ENCODE measurements at places on chromosomes 12 and 14.

DNA sequence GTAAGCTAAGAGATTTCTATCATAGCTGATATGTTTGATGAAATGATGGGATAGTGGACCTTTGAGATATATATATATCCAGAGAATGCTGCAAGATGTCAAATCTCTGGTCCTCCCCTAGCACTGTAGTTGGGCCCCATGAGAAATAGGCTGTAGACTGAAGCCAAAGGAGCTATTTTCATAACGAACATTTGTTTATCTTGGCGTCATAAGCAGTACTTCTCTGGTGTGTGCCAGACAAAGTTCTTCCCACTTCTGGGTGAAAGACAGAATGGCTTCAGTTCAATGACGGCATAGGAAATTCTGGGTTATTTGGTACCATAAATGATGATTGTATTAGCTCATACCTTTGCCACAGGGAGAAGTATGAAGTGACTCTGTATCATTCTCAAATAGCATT is 534.3 kb downstream of the SOX5 start:
- no peak for DNase-seq

DNA sequence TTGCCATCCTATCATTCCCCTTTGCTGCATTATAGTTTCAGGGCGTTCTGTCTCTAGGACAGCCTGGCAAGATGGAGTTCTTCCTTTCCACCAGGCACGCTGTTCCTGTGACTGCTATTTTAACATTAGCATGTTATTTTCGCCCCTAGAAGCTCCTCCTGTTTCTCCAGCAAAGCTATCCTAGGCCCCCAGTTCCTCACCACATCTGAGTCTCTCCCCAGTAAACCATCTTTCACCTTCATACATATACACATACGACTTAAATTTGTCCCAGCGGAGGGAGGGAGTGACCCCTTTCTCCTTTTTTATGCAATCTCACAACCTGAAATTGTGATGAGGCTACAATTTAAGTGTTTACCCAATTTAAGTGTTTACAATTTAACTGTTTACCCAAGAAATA is 66.7 kb upstream of the FRMD6 start:
- no peak for DNase-seq

- no peak for DNase-seq
These were observed 37.0 kb upstream of the BAZ1A start for GRCh38 chr14:34912182-34912581.

- DNase-seq, result no peak
These were observed 251.4 kb upstream of the ATXN7L3B start for GRCh38 chr12:74286254-74286653.

GRCh38 chr12:53612978-53613377 is 13.2 kb downstream of the ATF7 start:
- DNase-seq, result no peak

GRCh38 chr12:25845415-25845814 is 113.1 kb upstream of the RASSF8 start:
- no peak for DNase-seq

DNA sequence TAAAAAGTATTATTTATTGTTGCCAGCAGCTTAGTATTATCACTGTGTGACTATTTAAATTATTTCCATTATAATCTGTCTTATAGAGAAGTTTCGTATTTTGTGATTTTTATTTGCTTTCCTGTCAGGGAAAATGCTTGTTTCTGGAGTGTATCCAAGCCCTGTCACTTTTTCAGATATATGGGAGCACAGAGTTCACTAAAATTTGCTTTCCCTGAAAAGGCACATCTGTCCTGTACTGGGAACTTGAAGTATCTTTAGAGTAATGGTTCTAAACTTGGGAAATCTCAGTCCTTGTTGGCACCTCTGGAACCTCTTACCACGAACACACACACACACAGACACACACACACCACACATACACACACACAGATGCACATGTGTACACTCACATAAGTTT is 39.3 kb upstream of the SSTR1 start:
- no peak for DNase-seq

DNA sequence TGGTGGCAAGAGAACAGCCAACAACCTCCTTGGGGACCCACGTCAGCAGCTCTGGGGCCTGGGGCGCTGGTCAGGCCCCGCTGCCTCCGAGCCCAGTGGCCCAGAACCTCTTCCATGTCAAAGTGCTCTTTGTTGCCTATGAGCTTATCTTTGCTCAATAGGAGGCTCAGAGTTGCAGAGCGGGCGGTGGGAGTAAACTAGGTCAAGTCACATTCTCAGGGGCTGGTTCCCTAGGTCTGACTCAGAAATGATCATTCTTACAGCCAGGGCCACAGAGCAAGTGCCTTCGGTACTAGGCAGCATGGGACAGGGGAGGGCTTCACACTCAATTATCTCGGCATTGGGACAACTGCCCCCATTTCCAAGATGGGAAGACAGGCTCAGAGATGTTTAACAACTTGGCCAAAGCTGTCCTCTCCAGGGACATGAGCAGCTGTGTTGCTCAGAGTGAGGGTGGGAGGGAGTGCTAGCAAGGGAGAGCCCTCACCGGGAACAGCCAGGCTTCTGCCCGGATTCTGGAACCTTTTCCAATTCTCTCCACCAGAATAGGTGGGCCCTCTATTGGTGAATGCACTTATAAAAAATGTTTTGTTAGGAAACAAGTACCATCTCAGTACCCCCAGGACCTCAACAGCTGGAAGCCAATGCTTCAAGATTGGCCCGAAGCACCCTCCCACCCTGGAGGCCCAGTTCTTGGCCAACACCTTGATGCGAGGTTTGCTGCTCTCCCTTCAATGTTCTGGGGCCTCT is 11.9 kb downstream of the SLC25A29 start:
- peak; percentile 48 for DNase-seq

- DNase-seq, result peak; percentile 17
These were observed 29.7 kb upstream of the BEGAIN start for GRCh38 chr14:100616854-100617409.

DNA sequence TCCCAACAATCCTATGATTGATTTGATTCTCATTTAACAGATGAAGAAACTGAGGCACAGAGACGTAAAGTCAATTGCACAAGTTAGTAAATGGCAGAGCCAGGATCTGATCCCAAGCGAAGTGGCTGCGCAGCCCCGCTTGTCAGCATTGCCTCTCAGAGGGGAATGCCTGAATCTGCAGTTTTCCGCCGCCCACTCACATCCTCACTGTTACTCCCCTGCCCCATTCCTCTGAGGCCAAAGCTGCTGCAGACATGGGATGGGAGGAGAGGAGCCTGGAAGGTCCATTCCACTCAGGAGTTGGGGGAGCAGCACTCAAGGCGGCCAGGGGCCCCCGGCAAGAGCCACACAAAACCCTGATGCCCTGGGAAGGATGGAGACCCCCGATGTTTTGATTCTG is 1.0 kb downstream of the NRIP2 start:
- DNase-seq, result peak; percentile 63

- peak; percentile 18 for DNase-seq
These were observed 33.3 kb downstream of the HEATR5A start for GRCh38 chr14:31387091-31387490.

GRCh38 chr12:93297536-93297935 is 80.2 kb upstream of the NUDT4 start:
- DNase-seq, result no peak

DNA sequence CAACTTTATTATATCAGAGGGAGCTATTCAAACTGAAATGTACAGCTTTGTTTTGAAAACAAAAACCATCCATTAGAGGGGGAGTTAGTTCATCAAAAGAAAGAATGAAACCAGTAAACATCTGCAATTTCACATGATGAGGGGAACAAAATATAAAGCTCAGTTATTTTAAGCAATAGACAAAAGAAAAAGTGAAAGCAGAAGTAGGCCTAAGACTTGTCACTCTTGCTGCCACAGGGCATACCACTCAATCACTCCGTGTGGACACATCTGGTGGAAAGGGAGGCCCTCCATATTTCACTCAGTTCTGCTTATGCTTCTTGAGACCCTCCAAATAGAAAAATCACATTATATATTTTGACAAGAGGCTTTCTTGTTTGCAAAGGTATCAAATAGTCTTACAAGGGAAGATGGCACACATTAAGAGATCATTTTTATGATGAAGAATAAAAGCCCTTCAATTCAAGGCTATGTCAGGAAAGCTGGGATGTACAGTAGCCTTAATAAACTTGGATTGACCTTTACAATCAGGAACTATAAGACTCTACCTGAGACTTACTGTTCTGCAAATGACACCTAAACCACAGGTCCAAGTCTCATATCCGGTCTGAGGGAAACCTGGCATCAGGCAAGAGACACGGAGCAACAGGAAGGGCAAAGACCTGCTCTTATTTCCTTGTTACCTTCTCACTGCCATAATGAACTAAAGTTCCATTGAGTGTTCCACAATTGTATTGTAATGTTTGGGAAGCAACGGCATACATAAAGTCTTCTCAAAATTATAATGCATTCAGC is 222.5 kb upstream of the GRIP1 start:
- no peak for DNase-seq

DNA sequence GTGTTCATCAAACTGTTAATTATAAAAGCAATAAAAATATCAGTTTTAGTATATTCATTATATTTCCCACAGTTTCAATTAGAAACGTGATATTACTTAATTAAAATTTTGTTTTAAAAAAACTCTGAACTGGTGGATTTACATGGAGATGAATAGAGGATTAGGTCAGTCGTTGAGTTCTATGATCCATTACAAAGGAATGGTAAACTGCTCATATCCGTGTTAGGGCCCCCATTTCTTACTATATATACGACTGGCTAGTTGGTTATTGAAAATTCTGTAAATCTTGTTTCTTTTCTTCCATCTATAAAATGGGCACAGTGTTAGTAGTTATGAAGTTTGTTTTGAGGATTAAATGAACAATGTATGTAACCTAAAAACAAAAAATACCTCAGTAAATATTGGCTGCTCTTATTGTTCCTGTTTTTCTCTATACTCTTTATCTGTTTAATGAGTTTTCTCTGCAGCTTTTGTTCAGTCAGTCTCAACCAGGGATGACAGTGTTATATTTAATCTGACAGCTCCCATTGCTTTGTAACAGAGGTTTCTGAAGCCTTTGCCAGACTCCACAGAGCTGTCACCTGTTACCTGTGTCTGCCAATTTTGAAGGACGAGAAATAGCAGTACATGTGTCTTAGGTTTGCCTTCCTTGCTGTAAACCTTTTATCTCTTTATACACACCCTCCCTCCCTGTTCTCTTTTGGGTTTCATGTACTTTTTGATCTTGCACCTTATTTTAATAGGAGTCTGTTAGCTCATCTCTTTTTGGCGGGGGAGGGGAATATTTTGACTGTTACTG is 41.5 kb downstream of the FRS2 start:
- DNase-seq, result no peak

- DNase-seq, result peak; percentile 100
These were observed 7.3 kb downstream of the MSI1 start for GRCh38 chr12:120361506-120362208.

GRCh38 chr14:39731912-39732311 is 299.7 kb upstream of the FBXO33 start:
- DNase-seq, result no peak

- no peak for DNase-seq
These were observed 278.8 kb downstream of the ZFP36L1 start for GRCh38 chr14:68513838-68514607.

- DNase-seq, result peak; percentile 93
These were observed 59.4 kb downstream of the DDX51 start for GRCh38 chr12:132084621-132085290.

DNA sequence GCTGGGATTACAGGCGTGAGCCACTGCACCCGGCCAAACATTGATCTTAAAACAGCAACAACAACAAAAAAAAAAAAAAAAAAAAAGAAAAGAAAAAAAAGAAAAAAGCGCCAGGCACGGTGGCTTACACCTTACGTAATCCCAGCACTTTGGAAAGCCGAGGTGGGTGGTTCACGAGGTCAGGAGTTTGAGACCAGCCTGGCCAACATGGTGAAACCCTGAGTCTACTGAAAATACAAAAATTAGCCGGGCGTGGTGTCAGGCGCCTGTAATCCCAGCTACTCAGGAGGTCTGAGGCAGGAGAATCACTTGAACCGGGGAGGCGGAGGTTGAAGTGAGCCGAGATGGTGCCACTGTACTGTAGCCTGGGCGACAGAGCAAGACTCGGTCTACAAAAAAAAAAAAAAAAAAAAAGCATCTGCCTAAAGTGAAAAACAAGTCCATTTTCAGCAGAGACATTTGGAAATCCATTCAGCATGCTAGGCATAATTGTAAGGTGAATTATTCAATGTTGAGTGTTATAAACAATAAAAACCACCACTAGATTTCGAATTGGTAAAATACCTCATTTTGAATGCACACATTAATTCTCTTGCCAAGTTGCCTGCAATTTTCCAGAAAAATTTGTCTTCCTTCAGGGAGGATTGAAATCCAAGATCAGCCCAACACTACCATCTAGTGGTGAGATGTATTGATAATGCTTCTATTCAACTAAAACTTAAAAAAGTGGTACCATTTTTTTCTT is 8.0 kb upstream of the CERS5 start:
- DNase-seq, result peak; percentile 72

- peak; percentile 77 for DNase-seq
These were observed 37.8 kb downstream of the PHETA1 start for GRCh38 chr12:111330800-111331752.

GRCh38 chr12:3320881-3321509 is 170.0 kb upstream of the PRMT8 start:
- peak; percentile 46 for DNase-seq

DNA sequence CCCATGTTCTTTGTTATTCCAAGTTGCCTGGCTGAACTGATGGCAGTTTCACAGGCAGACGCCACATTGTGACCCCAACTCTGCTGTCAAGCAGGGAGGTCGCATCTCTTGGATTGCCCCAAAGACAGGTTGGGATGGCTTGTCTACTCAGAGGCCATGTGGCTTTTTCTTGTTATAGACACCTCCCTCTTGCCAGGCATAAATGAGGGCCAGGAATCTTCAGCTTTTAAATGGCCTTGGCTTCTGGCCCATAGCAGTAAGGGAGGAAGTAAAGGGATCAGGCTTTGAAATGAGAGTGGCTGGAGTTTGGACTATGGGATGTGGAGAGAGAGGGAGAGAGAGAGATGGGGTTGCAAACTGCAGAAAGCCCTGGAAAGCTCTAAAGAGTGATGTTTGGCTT is 215.0 kb downstream of the TBX5 start:
- DNase-seq, result no peak

DNA sequence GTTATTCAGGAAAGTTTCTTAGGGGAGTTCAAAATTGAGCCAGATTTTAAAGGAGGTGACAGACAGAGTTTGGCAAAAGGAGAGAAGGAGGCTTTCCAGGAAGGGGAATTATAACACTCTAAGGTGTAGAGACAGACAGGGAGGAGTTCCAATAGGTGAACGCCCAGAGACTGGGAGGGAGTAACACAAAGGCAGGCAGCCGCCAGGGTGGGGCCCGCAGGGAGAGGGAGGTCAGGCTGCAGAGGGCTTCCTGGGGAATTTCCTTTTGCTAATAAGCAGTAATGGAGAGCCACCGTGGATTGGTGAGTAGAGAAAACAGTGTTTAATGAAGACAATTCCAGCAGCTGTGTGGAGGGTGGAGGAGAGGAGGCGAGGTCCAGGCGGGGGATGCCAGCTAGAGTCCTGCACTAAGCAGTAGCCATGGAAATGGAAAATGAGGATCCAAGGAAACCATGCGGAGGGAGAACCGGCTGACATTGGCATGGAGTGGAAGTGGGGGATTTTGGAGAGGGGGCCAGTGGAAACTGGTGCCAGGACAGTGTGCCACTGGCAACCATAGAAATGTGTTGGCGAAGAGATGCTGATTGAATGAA is 22.2 kb downstream of the GRIN2B start:
- peak; percentile 30 for DNase-seq
